ENCODE measurements at places on chromosomes 5 and 9.

DNA sequence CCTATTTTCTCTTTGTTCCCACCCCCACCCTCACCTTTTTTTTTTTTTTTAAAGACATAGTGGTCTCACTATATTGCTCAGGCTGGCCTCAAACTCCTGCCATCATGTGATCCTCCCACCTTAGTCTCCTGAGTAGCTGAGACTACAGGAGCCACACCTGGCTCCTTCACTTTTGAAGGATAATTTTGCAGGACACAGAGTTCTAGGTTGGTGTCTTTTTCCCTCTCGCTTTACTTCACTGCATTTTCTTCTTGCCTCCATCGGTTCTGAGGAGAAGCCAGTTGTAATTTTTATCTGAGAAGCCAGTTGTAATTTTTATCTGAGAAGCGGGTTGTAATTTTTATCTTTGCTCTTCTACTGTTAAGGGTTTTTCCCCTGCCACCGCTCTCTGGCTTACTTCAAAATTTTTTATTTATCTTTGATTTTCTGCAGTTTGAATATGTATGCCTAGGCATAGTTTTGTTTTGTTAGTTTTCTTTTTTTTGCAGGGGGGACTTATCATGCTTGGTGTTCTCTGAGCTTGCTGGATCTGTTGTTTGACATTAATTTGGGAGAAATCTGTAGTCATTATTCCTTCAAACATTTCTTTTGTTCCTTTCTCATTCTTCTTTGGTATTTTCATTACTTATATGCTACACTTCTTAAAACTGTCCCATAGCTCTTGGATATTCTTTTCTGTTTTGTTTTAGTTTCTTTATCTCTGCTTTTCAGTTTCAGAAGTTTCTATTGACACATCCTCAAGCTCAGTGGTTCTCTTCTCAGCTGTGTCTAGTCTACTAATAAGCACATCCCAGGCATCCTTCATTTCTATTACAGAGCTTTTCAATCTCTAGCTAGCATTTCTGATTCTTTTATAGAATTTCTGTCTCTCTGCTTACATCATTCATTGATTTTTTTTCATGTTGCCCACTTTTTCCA is 148.2 kb upstream of the CHD1 start:
- DNase-seq, result no peak

- no peak for DNase-seq
Measured at GRCh38 chr9:19975499-19975898, 186.7 kb upstream of the SLC24A2 start.

GRCh38 chr5:76638479-76638878 is 15.3 kb upstream of the F2RL2 start:
- no peak for DNase-seq

GRCh38 chr5:33504570-33504969 is 63.8 kb downstream of the TARS1 start:
- DNase-seq, result no peak

DNA sequence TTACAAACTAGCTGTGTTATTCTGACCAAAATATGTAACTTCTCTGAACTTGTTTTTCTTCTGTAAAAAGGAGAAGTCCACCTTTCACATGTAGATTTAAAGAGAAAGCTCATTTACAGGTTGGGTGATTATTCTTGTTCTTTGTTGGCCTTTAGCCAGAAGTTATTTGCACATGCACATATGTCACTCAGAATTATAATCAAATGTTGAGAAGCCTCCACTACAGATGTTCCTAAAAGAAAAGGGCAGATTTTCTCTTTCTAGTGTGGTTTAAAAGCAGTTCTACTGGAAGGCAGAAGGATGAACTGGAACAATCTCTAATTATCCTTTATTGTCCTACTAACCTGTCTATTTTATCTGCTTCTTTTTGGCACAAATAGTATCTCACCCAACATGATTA is 209.8 kb upstream of the ELAVL2 start:
- DNase-seq, result no peak

- DNase-seq, result no peak
Measured at GRCh38 chr5:110063640-110064602, 374.2 kb downstream of the MAN2A1 start.

GRCh38 chr5:137439645-137440044 is 59.5 kb downstream of the SPOCK1 start:
- no peak for DNase-seq

DNA sequence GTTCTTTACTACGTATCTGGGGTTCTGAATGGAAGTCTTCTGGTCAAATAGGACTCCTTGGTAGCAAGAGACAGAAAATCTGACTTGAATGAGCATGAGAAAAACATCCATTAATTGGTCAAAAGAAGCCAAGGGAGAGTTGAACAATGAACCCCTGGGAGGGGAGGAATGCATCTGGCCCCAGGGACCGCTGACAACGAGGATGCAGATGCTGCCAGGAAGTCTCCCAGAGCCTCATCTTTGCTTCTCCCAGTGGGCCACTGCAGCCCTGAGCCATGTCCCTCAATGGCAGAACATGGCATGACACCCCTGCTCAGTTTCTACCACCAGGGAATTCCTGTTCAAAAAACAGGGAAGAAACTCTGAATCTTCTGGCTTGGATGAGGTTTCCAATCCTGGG is 50.5 kb upstream of the ICE1 start:
- no peak for DNase-seq

- no peak for DNase-seq
Measured at GRCh38 chr9:91659529-91660495, 236.2 kb upstream of the NFIL3 start.

DNA sequence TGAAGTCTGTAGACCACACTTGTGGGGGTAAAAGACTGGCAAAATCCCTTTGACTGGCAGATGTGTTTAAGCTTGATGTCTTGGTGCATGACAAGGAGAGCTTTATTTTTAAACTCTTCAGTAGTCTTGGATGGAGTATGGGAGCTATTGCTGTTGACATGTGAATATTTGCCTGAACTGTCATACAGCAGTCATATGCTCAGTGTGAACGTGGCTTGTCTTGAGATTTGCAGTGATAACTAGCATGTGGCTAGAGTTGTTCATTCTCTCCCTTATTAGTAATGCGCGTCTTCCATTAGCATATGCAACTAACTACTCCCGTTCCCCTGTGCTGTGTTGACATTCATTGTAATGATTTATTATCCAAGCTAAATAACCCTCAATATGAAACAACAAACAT is 523.6 kb upstream of the WWC1 start:
- DNase-seq, result no peak

GRCh38 chr5:111747337-111747736 is 9.7 kb downstream of the NREP start:
- no peak for DNase-seq

DNA sequence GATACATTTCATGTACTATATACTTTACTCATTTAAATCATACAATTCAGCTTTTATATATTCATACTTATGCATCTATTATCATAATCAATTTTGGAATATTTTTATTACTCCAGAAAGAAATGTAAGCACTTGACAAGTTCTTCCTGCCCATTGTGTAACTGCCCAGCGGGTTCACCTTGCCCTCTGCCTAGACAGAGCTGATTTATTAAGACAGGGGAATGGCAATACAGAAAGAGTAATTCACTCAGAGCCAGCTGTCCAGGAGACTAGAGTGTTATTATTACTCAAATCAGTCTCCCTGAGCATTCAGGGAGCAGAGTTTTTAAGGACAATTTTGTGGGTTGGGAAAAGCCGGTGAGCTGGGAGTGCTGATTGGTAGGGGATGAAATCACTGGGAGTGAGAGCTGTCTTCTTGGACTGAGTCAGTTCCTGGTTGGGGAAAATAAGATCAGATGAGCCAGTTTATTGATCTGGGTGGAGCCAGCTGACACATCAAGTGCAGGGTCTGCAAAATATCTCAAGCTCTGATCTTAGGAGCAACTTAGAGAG is 16.1 kb upstream of the SPIN1 start:
- no peak for DNase-seq

DNA sequence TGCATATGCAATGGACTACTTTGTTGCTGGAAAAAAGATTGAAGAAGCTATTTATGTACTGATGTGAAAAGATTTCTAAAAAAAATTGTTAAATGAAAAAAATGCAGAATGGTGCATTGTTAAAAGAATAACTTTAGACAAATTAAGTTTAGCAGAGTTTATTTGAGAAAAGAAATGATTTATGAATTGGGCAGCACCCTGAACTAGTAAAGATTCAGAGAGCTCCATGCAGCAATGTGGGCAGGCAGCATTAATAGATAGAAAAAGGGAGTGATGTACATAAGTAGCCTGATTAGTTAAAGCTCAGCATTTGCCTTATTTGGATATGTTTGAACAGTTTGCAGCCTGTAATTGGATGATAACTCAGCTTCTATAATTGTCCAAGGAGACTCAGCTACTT is 677.9 kb upstream of the SEMA6A start:
- no peak for DNase-seq

- DNase-seq, result no peak
Measured at GRCh38 chr9:72592502-72593403, 71.3 kb downstream of the TMC1 start.

- DNase-seq, result no peak
Measured at GRCh38 chr5:126914801-126915436, 115.4 kb downstream of the MARCHF3 start.

DNA sequence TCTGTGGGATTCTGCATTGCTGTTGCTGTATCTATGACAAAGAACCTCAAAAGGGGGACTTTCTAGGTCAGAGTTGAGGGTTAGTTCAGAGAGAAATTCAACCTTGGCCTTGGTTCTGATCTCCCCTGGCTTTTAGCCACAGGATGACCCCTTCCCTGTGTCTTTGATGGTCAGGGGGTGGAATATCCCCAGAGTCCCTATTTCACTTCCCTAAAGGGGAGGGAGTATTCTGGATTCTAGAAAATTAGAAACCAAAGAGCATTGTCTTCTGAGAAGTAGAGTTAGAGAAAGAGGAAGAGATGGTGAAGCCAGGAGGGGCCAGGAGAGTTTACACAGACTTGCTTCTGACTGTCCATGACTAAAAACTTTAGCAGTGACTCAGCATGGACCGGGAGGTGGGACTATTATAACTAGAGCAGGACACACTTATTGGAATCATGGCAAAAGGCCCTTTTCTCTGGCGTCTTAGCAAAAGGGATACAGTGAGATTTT is 56.2 kb upstream of the LPAR1 start:
- DNase-seq, result no peak

GRCh38 chr9:34899535-34900158 is 58.4 kb upstream of the PHF24 start:
- peak; percentile 81 for DNase-seq

DNA sequence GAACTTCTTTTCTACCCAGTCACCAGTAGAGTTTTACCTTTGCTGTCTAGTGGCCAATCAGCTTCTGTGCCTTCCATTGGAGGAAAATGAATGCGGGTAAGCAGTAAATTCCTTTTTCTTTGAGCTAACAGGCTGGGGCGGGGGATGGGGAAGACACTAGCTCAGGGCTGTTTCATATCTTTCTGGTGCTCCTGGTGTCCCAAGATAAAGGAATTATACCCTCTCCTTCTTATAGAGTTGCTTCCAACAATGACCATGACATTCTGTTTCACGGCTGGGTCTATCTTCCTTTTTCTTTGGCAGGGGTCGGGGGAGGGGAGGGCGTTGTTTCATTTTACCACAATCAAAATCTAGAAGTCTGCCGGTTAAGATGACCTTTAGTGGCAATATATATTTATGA is 51.2 kb upstream of the RPS23 start:
- DNase-seq, result no peak

DNA sequence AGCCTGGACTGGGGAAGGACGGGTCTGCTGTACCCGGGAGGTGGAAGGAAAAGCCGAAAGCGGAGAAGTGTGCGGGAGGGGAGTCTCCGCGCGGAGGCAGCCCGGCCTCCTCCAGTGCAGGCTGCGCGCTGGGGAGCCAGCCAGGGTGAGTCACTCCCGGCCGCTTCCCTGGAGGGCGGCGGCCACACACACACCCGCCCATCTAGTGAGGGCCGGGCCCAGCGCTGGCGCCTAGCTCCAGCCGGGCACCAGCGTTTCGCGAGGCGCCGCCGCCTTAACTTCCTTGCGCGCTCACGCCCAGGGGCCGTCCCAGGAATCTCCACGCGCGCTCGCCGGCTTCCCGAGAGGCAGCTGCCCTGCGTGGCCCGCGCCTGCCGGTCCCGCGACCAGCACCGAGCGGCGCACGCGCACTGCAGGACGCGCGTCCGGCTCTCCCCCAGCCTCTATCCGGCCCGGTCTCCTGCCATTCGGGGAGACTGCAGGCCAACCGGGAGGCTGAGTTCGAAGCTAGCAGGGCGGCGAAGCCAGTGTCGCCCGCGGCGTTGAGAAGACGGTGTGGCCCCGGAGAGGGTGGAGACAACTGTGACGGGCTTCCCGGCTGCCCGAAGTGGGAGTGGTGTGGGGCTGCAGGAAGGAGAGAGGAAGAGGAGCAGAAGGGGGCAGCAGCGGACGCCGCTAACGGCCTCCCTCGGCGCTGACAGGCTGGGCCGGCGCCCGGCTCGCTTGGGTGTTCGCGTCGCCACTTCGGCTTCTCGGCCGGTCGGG is at the start of gene JAK2:
Gene JAK2 (plus strand): TSS at position 652 of the 765 bp plus-strand sequence. CDS start 36,716 bp downstream, outside the sequence.
- DNase-seq, result peak; percentile 80

- no peak for DNase-seq
Measured at GRCh38 chr9:68705531-68706362, 707 bp downstream of the PIP5K1B start.

DNA sequence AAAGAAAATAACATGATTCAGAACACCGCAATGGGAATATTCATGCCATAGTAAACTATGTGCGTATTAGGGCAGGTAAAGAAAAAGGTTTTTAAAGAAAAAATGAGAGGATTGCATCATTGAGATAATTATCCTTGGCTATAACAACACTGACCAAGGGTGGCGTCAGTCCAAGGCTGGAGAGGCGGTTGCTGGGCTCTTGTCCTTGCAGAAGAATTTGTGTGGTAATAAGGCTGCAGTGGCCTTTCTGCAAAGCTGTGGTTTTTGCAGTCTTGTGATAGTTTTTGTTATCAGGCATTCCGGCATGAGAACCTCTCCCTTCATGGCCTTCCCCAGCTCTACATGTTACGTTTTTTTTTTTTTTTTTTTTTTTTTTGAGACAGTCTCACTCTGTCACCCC is 14.0 kb downstream of the BOD1 start:
- DNase-seq, result no peak

GRCh38 chr9:78932849-78933627 is 636.1 kb downstream of the PSAT1 start:
- no peak for DNase-seq

DNA sequence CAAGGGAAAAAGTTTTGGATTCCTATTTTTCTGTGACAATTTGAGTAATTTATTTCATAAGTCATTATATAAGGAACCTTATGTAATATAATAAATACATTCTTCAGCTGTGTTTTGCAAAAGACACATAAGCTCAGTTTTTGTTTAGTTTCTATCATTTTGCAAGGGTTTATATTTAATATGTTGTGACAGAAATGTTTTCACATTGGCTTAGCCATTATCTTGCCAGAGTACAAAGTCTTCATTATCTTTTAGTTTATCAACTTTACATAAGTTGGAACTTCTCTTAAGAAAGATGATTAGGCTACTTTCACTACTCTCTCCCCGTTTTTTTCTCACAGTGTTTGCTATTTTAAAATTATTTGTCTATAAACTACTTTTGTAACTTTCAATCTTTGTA is 54.8 kb downstream of the ERCC6L2 start:
- DNase-seq, result no peak

DNA sequence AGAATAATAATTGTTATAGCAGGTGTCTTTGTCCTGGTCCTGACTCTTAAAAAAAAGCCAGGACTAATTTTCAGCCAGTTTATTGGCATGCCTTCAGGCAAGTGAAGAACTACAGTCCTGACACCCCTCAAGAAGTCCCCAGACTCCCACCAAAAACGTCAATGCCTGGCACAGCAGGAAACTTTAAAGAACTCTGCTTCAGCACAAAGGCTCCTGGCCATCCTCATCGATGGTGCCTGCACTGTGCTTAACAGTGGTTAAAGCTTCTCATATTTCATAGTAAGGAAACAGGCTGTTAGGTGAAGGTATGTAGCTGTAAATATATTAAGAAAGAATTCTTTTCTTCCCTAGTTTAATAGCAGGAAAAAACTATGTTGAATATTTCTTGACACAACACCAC is 280.1 kb upstream of the PUM3 start:
- DNase-seq, result no peak

- no peak for DNase-seq
Measured at GRCh38 chr5:142569905-142570304, 116.0 kb downstream of the FGF1 start.

Data from activated T-cell treated with anti-CD3 and anti-CD28 coated beads, Interleukin-2, amount 50 U/mL, for 1 hour (primary cell).